ENCODE measurements at places on chromosomes 12 and 14.

DNA sequence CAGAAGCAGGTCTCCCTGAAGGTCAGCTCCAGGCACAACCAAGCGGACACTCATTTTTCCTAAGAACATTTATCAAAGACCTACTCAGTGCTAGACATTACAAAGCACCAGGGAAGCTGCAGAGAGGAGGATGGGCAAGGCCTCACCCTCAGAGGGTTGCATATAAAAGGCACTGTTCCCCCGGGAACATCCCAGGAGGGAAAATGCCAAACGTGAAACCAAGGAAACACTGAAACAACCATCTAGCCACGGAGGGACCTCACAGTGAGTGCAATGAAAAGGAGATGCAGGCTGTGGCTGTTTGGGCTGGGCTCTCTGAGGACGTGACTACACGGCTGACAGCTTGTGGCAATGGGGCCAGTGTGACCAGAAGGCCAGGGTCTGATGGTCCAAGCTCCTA is 117.4 kb upstream of the VASH1 start:
- DNase-seq = no peak

- DNase-seq = no peak
These were observed 1275.7 kb upstream of the FLRT2 start for GRCh38 chr14:84254290-84254689.

GRCh38 chr12:6057700-6058099 is 66.8 kb downstream of the VWF start:
- DNase-seq = no peak

DNA sequence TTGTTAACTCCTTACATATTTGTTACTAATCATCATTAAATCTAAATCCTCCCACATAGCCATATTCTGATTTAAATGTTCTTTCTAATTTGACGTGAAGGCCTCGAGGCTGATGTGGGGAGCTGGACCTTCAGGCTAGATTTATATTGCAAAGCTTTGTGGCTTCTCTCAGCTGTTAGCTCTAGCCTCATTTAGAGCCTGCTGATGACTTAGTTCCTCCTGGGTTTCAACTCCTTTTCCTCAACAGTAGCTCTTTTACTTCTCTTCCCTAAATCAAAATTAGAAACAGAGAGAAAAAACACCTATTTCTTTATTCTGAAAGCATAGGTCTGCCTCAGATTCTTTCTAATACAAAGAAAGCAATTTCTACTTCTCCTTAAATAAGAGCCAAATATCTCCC is 477.5 kb upstream of the CCDC196 start:
- no peak for DNase-seq

- no peak for DNase-seq
These were observed 1.9 kb upstream of the RIN3 start for GRCh38 chr14:92511453-92512238.

DNA sequence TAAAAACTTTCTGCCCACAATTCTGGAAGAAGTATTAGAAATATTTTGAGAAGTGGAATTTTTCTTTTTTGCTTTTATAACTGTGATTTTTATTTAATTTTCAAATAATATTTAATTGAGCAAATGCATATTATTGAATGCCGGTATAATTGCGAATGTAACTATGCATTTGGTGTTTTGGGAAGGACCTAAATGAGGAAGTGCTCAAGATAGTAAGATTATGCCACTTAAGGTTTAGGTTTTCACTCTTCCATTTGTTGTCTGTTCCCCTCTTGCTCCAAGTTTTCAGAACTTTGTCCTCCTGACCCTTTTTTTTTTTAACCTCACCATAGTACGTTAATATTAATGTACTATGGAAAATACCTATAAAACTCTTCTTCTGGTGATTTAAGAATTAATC is 85.8 kb downstream of the KIAA0586 start:
- DNase-seq = no peak

DNA sequence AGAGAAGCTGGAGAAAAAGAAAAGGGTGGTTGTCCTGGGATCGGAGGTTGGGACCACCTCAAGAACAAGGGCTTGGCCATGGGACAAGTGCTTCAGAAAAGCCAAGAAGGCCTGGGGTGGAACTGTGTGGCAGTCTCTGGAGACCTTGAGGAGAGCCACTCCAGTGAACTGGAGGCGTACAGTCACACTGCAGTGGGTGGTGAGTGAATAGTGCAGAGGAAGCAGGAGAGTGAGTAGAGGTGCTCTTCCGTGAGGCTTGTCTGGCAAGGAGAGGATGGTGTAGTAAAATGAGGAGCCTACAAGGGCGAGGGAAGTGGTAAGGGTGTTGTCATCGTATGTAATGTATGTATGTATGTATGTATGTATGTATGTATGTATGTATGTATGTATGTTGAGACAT is 20.9 kb downstream of the RASSF3 start:
- peak; percentile 54 for DNase-seq

DNA sequence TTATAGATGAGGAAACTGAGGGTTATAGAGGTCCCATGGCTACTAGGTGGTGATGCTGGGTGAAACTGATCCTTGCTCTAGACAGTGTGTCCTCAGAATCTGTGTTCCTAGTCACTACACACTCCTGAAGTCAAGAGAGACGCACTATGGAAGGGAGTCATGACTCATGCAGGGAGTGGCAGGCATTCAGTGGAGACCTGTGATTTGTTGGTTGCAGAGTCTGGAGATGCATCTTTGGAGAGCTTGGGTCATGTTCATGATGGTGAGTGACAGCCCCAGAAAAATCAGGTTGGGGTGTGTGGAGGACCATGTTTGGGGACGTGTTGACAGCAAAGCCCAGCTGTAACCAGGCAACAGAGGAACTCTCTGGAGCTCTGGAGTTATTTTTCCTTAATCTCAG is 38.0 kb upstream of the FBXO21 start:
- no peak for DNase-seq

DNA sequence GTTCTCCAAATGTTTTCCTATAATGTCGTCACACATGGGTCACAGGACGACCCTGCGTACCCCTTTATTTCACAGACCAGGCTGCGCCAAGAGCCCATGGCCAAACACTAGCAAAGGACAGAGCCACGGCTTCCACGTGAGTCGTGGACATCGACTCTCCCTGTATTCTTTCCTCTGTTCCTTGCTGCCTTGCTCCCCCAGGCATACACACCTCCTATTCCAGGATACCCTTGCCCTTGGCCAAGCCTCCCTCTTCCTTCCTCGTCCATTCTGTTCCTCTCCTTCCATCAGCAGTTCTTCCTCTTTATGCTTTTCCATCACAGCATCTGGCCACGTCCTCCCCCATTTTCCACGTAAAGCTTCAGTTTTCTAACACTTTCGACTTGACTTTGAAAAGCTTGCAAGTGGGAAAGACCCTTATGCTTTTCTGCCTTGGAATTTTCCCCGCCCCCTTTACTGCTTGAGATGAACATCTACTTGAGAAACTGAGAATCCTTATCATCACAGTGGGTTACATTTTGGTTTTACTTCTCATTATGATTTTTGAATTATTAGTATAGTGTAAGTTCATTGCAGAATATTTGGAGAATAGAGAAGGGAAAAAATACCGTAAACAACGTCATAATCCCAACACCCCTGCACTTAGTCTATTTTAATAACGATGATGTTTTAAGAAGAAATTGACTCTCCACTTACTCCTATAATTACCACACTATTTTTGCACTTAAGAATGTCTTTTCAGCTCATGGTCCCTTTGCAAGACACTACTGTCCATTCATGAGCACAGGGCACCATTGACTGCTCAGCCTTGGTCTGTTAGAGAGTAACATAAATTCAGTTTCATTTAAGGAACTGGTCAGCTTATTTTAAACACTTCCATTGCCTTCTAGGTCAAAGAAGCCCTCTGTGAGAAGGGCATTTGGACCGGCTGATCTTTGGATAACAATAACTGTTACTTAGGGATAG is 15.8 kb upstream of the NINJ2 start:
- no peak for DNase-seq

DNA sequence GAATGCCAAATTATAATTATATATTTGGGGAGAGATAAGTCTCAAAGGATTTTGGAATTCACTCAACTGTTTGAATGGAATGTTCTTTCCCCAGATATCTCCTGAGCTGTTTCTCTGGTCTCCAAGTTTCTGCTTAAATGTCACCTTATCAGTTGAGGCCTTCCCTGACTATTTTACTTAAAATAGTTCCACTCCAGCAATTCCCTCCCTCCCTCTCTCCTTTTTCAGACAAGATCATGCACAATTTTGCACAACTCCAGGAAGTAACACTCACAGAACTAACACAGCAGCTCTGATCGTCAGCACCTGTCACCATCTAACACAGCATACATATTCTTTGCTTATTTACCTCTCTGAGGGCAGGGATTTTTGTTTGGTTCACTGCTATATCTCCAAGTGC is 12.5 kb downstream of the BTG1 start:
- no peak for DNase-seq

GRCh38 chr12:62129291-62129690 is 130.9 kb upstream of the USP15 start:
- DNase-seq = no peak

GRCh38 chr12:113996026-113996425 is 29.9 kb upstream of the RBM19 start:
- no peak for DNase-seq

DNA sequence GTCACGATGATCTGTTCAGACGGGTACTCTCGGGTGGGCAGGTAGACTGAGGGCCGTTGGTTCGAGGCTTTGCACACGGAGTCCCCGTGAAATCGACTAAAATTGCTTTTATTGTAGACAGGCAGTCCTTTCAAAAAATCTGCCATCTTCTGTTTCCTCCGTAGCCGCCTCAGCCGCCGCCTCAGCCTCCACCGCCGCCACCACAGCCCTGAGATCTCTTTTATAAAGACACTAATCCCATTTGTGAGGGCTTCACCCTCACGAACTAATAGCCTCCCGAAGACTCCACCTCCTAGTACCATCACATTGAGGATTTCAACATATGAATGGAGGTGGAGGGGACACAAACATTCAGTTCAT is 74.2 kb downstream of the KLHL28 start:
- DNase-seq = no peak

DNA sequence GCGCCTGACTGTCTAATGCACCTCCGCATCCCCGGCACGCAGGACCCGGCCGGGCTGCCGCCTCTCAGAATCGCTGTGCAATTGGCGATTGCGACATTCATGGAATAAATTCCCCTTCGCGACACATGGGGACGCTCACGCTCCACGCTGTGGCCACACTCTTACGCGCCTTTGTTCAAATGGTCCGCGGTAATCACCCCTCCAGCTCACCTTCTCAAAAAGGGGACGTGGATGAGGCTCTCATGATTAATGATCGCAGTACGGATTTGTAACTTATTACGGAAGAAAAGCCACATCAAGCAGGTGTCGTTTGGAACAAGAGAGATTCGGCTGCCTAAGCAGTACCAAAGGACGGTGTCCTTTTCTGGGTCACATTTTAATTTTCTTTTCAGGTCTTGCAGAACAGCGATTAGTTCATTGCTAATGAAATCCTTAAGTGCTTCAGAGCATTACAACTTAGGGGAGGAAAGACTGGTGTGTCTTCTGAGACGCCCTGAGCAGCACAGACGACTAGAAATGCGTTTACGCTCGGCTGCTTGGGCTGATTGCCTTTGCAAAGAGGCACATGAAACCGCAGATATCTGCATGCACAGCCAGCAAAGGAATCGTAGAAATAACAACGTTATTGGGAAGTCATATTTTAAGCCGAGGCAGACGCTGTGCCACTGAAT is 37.3 kb upstream of the ADGRD1 start:
- peak; percentile 64 for DNase-seq

- DNase-seq = no peak
These were observed 8.9 kb upstream of the C14orf132 start for GRCh38 chr14:96030108-96030760.

- no peak for DNase-seq
These were observed 23.3 kb downstream of the BTBD7 start for GRCh38 chr14:93309427-93309966.

DNA sequence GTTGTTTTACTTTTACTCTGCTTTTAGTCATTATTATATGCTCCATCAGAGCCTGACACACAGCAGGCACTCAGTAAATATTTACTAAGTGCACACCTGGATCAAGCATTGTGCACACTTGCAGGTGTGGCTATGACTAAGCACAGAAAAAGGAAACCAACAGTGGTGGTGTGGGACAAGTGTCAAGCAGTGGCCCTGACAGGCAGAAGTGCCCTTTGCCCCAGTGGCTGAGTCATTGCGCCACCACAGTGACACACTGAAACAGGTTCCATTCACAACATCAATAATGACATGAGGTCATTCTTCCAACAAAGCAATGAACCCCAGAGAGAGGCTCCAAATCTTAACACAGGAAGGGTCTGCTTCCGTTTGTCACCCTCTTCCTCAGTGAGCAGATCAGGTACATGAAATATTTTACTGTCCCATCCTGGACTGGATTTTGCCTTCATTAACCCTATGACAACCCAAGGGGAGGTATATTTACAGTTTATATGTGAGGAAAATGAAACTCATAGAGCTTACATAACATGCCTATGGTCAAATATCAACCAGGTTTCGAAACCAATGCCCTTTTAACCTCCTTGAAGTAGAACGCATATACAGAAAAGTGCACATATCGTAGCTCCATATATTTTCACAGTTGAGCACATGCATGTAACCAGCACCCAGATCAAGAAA is 82.6 kb upstream of the GTF2A1 start:
- DNase-seq = no peak

GRCh38 chr12:104985206-104985605 is 910 bp upstream of the NOPCHAP1 start:
- no peak for DNase-seq

DNA sequence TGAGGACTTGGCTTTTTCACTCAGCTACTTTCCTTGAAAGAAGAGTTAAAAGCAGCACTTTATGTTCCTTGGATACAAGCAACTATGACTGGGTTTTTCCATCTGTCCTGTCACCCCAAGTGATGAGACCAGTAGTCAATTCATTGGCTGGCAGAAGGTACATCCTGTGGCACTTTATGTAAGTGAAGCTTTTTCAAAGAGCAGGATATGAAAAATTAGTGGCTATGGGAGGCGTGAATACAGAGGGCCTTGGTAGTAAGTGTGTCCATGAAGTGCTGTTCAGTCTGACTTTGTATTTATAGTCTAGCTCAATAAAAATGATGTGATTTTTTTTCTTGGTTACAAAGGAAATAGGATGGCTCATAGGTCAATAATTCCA is 68.8 kb downstream of the DRAM1 start:
- DNase-seq = no peak

DNA sequence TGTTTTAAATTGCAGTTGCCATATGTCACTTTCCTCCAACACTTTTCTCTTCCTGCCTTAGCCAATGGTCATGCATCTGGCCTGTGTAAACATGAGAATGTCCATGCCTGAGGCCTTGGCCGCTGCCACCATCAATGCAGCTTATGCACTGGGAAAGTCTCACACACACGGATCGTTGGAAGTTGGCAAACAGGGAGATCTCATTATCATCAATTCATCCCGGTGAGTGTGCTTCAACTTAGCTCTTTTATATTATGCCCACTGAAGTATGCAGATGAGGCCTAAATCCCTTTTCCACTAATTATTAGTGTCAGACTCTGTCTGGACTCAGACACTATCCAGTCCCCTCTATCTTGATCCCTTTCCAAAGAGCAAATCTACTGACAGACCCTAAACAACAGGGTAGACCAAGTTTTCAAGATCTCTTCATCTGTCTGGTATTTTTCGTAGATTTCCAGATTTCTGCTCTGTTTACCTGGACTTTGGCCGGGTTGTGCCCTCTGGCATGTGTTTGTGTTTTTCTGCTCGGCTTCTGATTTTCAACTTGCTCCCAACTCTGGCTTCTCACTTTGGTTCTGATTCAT is 23.2 kb downstream of the AMDHD1 start:
- DNase-seq = no peak

GRCh38 chr12:8596561-8596960 is 16.1 kb downstream of the AICDA start:
- no peak for DNase-seq
